GM04504 (cell line): ENCODE measurements at places on chromosomes 4 and X.

DNA sequence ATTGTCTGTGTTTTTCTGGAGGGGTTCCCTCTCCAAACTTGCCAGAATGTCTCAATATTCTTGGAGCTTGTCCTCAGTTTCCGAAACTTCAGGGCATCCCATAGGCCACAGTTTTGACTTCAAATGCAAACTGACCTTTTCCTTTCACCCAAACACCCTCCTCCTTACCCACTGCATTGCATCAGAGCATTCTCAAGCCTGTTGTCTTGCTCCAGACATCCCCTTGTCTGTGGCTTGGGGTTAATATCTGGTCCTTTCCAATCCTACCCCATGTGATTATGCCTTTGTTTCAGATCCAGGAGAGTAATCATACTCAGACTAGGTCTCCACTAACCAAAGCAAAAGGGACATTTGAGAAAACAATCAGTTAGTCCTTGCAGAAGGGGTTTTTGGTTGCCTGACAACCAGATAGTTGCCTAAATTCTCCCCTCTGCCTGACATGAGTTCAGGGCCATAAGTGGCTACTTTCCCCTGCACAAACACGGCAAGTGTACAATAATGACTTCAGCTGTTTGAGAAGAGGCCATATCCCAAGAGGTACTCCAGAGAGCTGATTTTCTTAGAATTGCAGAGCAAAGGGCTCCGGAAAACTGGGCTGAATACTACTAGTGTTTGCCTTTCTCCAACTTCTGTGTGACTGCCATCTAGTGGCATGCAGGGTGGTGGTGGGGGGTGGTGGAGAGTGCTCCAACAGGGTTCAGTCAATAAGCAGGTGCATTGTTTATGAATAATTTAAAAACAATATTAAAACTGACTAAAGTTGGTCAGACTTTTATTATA, 130.2 kb downstream of the CHRDL1 start:
- peak; percentile 9 for DNase-seq

- no peak for DNase-seq
Observed at GRCh38 chr4:7429601-7430078, 5.1 kb downstream of the PSAPL1 start.

- DNase-seq: no peak
Observed at GRCh38 chr4:128973384-128973783, 120.0 kb downstream of the SCLT1 start.

DNA sequence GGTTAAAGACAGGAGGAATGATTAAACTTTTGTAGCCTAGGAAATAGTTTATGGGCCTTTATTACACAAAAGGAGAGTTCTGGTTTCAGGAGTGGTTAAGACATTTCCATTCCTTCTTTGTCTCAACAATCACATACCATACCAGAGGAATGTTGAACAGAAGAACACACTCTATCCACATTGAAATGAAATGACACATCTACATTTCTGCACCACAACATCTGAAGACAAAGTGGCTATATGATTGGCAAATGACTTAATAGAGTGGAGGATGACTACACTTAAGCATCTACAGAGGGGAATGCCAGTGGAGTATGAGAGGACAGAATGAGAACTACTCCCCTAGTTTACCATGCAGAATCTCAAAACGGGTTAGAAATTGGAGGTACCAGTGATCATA, 8.0 kb downstream of the CYP2U1 start:
- DNase-seq: no peak

- DNase-seq: no peak
Observed at GRCh38 chr4:87805971-87806370, 6.6 kb downstream of the IBSP start.

- no peak for DNase-seq
Observed at GRCh38 chr4:81688085-81688484, 216.4 kb upstream of the RASGEF1B start.

DNA sequence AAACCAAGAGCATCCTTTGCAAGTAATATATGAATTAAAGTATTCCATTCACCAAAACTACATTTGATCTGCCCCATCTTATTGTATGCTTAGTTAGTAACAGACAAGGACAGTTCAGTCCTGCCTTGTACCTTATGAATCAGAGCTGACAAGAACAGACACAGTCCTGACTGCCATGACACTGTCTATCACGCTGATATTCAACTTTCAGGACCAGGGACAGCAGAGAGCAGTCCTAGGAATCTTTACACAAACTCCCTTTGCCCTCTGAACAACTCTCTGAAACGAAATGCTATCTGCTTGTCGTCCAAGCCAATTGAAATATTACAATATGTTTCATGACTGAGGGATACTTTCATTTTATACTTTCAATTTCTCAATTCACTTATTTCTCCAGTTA, 268.6 kb upstream of the VCX start:
- no peak for DNase-seq

DNA sequence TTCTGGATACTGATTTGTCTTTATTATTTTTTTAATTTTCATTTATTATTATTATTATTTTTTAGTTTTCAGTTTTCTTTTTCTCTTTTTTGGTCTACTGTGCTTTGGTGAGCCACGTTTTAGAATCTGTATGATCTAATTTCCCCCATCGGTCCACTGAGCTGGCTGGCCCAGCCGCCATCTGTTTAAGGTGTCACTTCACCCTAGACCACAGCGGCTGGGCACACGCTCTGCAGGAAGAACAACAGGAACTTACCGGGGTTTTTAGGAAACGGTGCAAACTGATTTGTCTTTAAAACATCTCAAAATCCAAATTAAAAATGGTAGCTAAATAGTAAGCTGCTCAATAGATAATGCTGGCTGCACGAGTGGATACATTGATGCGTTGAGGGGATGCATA, 48.8 kb upstream of the AMOT start:
- no peak for DNase-seq

GRCh38 chr4:180953572-180953971, 1289.6 kb upstream of the TENM3 start:
- DNase-seq: no peak

DNA sequence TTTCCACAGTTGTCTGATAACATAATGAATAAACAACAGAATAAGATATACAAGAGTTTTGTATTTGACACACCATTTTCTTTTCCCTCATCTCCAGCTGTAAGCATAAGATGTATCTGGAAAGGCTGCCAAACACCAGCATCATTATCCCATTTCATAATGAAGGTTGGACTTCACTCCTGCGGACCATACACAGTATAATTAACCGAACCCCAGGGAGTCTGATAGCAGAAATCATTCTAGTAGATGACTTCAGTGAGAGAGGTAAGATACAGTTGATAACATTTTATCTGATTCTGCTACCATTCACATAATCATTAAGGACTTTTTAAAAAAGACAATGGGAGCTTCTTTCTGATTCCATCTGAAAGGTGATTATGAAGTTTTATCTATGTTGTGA, 535.2 kb downstream of the GALNTL6 start:
- DNase-seq: no peak

DNA sequence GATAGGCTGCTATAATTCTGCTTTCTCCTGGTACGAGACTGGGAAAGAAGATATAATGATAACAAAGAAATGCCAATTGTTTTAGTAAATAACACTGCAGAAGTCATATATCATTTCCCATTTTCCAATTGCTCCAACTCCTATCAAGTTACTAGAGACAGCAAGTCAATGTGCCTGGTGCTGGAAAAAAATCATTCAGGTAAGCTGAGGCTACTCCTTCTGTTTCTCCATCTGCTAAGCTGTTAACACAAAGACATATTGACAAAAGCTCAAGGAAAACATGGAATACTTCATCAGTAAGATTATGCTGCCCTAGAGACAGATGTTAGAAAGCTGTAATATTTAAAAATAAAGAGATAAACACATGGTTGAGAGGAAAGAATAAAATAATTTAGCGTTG, 10.0 kb downstream of the NAA11 start:
- no peak for DNase-seq

GRCh38 chr4:20085156-20085555, 166.5 kb upstream of the SLIT2 start:
- no peak for DNase-seq

DNA sequence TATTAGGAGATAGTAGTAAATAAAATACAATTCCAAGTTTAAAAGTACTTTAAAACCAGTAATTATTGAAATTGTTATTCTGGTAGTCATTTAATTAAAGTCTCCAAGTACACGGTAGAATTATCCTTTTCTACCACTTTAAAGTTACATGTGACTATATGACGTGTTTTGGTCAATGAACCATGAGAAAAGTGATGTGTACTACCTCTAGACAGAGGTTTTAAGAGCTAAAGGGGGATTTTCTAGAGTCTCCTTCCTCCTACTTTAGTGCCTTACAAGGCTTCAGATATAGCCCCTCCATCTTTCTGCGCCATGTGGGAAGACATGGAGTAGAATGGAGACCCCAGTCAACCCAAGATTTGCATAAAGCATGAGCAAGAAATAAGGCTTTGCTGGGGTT, 2296.6 kb upstream of the AGA start:
- DNase-seq: no peak

DNA sequence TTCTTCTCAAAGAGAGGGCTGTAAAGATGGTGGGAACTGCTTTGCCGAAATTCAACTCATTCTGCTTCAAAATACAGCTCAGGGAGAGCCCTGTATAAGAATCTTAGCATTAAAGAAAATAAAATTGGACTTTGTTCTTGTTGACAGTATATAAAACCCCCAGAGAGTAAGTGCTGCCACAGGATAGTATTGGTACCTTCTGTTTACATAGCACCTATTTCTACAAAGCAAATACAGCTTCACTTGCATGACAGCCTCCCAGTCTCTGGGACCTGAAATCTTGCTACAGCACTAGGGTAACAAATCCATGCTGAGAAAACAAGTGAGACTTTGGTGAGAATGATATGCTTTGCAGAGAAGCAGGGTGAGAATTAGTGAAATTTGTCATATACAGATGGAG, 428.6 kb downstream of the ADGRL3 start:
- DNase-seq: no peak

DNA sequence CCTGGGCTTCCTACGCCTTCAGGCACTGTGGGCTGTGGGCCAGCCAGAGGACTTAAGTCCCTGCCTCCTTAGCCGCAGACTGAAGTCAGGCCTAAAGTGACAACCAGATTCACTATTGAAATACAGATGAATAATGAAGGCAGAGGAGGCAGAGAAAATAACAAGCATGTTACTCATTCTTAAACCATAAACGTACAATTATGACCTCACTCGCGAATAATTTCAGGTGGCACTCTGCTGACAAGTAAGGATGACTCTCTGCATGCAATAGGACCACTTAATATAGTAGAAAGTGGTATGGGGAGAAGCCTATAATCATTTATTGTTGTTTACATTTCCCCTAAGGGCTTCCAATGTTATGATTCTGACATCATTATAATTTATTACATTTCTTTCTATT, 409.2 kb upstream of the FGF13 start:
- peak; percentile 24 for DNase-seq

- DNase-seq: no peak
Observed at GRCh38 chr4:7192252-7193029, at the start of gene SORCS2. Gene SORCS2, plus strand, starts transcription at chr4:7192538.

DNA sequence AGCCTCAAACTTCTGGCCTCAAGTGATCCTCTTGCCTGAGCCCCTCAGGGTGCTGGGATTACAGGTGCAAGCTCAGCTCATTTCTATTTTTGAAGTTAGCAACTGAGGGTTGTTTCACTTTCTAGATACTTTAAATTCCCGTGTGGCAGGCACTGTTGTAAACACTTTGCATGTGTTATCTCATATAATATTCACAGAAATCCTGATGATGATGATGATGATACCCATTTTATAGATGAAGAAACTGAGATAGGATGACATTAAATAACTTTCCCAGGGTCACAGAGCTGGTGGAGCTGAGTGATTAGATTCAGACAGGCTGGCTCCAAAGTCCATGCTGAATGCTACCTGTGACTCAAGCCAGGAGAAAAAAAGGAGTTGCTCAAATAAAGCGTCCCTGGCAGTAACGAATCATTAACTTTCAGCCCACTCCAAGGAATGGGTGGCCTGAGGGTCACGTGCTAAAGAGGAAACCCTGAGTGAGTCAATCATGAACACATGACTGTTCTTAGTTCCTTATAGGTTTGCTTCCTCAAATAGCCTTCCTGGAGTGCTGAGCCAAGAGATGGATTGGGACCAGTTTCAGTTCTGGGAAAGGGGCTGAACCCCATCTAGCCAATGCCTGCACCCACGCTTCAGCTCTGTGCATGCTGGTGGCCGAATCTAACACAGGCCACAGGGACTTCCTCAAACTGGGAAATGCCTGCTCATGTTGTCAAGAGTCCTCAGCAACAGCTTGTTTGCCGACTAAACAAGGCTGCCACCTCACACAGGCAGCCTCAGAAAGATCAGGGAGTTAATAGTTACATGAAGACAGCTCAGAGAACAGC, 52.8 kb downstream of the RBM47 start:
- peak; percentile 64 for DNase-seq

DNA sequence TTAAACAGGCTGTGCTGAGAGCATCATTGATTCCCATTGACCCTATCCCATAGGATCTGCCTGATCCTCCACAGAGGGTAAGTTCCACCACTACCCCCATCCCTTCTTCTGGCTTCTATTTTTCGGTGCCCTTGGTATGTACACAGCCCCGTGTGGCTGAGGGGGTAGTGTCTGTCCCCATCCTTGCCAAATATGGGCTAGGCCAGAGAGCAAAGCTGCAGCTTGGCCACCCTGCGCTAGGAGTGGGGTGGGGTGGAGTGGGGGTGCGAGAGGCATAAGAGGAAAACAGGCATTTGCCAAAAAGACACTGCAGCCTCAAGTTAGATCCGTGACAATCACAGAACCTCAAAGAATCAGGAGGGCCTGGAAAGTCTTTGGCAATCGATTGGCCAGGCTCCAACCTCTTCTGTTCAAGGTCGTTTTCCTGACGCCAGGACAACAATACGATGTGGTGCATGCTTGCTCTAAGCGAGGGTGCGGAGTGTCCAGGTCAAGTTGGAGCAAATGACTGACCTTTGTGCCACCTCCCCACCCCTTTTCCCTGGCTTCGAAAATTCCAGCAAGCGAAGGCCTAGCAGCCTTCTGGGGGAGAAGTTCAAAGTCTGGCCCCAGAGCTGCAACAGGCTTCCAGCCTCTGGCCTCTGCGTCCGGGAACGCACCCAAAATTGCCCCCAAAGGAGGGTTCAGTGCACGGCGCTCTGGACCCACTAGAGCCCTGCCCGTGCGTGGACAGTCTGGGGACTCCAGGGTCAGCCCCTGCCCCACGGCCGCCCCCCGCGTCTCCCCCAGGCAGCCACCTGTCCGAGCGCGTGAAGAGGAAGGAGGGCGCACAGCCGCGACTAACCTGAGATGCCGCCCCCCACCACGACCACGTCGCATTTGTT, 598 bp downstream of the MAOB start:
- no peak for DNase-seq

DNA sequence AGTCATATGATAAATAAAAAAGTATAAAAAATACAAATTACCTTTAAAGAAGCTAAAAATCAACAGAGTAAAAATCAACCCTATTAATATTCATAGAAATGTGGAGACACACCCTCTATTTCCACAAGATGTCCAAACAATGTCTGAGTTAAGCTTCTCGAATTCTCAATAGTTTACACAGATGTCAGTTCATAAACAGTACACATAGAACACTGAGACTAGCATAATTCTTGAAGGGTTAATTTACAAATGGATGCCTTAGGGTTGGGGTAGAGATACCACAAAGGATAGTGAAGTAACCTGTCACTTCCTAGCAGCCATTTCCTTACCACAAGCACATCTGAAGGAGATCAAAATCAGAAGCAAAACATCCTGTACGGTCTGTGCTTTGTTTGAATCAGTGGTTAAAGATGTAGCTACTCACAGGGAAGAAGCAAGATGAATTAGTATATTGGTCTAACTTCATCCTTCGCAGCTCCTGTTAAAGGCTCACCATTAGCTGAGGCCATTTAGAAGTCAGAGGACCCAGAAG, 2393.9 kb downstream of the ARAP2 start:
- DNase-seq: no peak
